ENCODE measurements at places on chromosomes 12 and 14. TPM values are rescaled to one million over a fixed set of nuclear protein-coding genes. Genes with fewer than 3 reads are reported as not detected.
A peak's percentile ranks its signal among the peaks of the same experiment; 100 is the strongest.

Gene TMEM63C
- total RNA-seq: 0.20 TPM

Gene INHBC
- total RNA-seq: not detected

Gene BEST3
- total RNA-seq: 0.02 TPM

- DNase-seq: no peak
Observed at GRCh38 chr12:98464190-98464589, 51.2 kb upstream of the TMPO start.

DNA sequence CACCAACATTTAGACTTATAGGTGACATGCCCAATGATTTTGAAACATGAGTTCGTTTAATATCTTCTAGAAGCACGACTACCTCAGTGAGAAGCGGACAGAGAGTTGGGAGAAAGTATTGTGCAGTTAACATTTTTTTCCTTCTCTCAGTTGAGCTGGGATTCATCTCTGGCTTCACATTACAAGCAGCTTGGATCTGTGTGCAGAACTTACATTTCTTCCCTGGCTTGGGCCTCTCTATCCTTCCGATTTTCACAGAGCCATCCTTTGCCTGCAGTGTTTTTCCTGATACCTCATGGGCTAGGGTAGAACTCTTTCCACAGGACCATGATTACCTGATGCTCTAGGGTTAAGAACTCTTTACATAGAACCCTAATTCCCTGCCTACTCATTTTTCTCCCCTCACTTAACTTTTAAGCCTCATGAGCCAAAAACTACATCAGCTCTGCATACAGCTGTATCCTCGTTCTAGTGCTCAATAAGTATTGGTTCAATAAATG lies 86.5 kb downstream of the FLRT2 start:
- DNase-seq: no peak

DNA sequence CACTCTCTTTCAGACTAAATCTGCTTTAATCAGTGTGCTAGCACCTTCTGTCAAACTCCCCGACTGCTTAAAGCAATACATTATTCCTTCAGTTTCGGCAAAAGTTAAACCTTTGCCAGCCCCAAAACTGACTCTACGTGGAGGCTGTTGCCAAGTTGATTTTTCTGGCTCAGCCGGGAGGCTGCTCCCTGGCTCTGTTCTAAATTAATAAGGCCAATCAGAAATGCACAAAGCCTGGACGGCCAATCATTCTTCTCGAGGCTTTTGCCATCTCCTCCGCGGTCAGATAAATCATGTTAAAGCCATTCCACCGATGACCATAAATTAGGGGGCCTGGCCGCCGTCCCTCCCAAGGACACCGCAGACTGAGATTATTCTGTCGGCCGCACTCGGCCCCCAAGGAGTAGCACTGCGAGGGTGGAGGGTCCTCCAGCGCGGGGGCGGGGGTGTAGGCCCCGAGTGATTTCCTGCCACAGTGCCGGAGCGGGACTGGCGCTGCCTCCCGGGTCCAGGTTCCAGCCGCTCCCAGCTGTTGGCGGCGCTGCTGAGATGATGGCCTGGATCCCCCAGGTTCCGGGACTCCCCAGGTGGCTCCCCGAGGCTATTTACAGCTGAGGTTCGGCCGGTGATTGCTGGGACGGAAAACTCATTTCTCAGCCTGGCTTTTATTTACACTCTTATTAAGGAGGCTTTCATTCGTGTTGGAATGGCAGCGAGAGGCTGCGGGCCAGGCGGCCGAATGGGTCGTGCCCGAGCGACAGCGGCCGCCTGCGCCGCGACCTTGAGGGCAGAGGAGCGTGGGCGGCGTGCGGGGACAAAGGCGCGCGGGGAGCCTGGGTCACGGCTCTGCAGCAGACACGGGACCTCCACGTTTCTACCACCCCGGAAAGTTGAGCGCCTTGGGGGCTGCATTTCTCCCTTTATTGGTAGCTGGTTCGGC lies 165.1 kb downstream of the MON2 start:
- DNase-seq: peak; percentile 96

DNA sequence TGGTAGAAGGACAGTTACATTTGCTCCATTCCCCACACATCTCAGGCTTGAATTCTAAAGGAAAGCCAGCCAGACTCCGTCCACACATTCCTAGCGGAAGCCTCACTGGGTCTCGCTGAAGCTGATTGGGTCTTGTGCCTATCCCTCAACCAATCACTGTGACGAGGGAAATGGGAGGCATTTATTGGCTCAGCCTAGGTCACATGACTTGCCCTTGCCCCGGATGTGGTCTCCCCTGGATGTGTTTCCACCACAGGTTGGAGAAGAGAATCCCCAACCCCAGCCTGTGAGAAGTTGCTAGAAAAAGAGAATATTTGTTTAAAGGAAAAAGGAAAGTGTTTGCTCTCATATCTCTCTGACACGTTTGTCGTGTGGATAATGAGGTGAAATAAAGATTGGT lies 93.4 kb downstream of the C12orf75 start:
- DNase-seq: no peak

DNA sequence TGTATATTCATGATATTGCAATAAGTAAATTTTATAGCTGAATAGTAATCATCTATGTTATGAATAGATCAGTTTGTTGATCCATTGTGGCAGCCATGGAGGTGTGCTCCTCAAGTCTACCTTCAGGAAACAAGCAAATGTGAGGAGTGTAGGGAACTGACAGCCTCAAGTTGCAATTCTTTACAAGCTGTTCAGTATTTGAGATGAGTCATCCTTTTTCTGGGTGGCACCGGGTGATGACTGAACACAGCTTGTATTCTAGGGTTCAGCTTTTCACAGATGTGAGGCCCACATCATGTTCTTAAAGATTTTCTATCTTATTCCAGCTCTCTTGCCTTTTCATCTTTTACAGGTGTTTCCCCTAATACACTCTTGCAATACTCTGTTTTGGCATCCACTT lies 452.4 kb downstream of the KCNH5 start:
- DNase-seq: peak; percentile 6

DNA sequence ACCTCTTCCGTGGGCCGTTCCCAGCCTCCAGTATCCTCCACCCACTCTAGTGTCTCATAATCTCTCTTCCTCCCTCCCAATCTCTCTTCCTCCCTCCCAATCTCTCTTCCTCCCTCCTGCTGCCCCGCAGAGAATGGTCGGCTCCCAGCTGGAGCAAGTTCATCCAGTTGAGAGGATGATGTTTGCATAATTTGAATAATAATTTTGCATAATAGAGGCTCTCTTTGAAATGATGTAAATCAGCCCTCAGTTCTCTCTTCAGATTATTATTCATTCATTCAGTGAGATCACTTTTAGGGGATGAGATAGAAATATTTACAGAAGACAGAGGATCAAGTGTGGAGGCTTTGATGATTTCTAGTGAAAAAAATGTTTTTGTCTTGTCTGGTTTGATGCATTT lies 125.0 kb downstream of the PTPN11 start:
- DNase-seq: no peak

GRCh38 chr12:3357950-3358525 lies 133.0 kb upstream of the PRMT8 start:
- DNase-seq: no peak

- DNase-seq: peak; percentile 53
Observed at GRCh38 chr14:56487761-56488160, 91.8 kb upstream of the TMEM260 start.

- DNase-seq: peak; percentile 50
Observed at GRCh38 chr12:54424224-54424623, 5.2 kb upstream of the ITGA5 start.
